Dermis microvascular lymphatic vessel endothelial cell (primary cell): ENCODE measurements at places on chromosomes 11 and 22. TPM values are rescaled to one million over a fixed set of nuclear protein-coding genes. Genes with fewer than 3 reads are reported as not detected.

APOBEC3C gene
- total RNA-seq = 0.64 and 0.76 TPM in 2 replicates

LYVE1 gene
- 62.0 and 441 TPM in 2 replicates for total RNA-seq

MMP1 gene
- total RNA-seq = 16.4 and 425 TPM in 2 replicates

ROM1 gene
- 2.9 and 3.3 TPM in 2 replicates for total RNA-seq

ELFN2 gene
- total RNA-seq = under 0.01 TPM in 2 replicates

MMP3 gene
- total RNA-seq = not detected in 2 replicates

BLID gene
- 0.13 and 0.39 TPM in 2 replicates for total RNA-seq

TSPAN18 gene
- total RNA-seq = 26.3 and 47.2 TPM in 2 replicates

PRG3 gene
- total RNA-seq = not detected in 2 replicates

OR2AT4 gene
- total RNA-seq = not detected in 2 replicates

PYGM gene
- 0.13 TPM in 2 replicates for total RNA-seq

GNAZ gene
- 0.38 and 0.51 TPM in 2 replicates for total RNA-seq

CEND1 gene
- total RNA-seq = under 0.01 and 0.13 TPM in 2 replicates

TRIM29 gene
- not detected in 2 replicates for total RNA-seq

MAJIN gene
- total RNA-seq = not detected in 2 replicates

TBX10 gene
- total RNA-seq = not detected in 2 replicates

P2RY6 gene
- 0.25 and 0.26 TPM in 2 replicates for total RNA-seq

OR4C5 gene
- total RNA-seq = not detected in 2 replicates

APOL1 gene
- total RNA-seq = 4.9 and 8.0 TPM in 2 replicates

MCHR1 gene
- total RNA-seq = 0.13 TPM in 2 replicates

DLG2 gene
- 0.13 and 0.51 TPM in 2 replicates for total RNA-seq

TLCD5 gene
- 4.1 and 7.2 TPM in 2 replicates for total RNA-seq

HBG2 gene
- not detected in 2 replicates for total RNA-seq

OR8G1 gene
- total RNA-seq = under 0.01 TPM in 1 of 2 replicates, not detected in the other

DGCR2 gene
- 30.2 and 43.7 TPM in 2 replicates for total RNA-seq

ADAMTS15 gene
- total RNA-seq = 3.2 and 26.2 TPM in 2 replicates

SLC22A9 gene
- total RNA-seq = not detected in 2 replicates

FERMT3 gene
- total RNA-seq = 5.4 and 15.7 TPM in 2 replicates

LRRC10B gene
- under 0.01 TPM in 1 of 2 replicates, not detected in the other for total RNA-seq

RNASEH2C gene
- 39.8 and 42.6 TPM in 2 replicates for total RNA-seq

MMP12 gene
- not detected in 2 replicates for total RNA-seq

APOBEC3H gene
- not detected in 2 replicates for total RNA-seq

DGAT2 gene
- total RNA-seq = 1.3 TPM in 2 replicates

KCNE3 gene
- 0.51 and 1.0 TPM in 2 replicates for total RNA-seq

GRM5 gene
- total RNA-seq = under 0.01 TPM in 2 replicates

KCNJ11 gene
- total RNA-seq = 0.64 and 2.1 TPM in 2 replicates

KRTAP5-11 gene
- total RNA-seq = not detected in 2 replicates

PDE2A gene
- total RNA-seq = 168 and 433 TPM in 2 replicates

POLD3 gene
- total RNA-seq = 8.6 and 9.1 TPM in 2 replicates

CBLIF gene
- not detected in 2 replicates for total RNA-seq

RBFOX2 gene
- total RNA-seq = 95.8 and 99.2 TPM in 2 replicates

C11orf86 gene
- total RNA-seq = not detected in 2 replicates

MRE11 gene
- total RNA-seq = 9.6 and 12.3 TPM in 2 replicates

UCP2 gene
- total RNA-seq = 3.7 and 7.6 TPM in 2 replicates

RHOD gene
- total RNA-seq = 16.9 and 24.0 TPM in 2 replicates

SMTNL1 gene
- total RNA-seq = not detected in 2 replicates

OR2AG2 gene
- under 0.01 TPM in 2 replicates for total RNA-seq

SCGB1A1 gene
- total RNA-seq = not detected in 2 replicates

YAP1 gene
- total RNA-seq = 63.3 and 109 TPM in 2 replicates

IRAG1 gene
- 0.39 and 0.63 TPM in 2 replicates for total RNA-seq

OR52K1 gene
- total RNA-seq = not detected in 2 replicates
